Cardiac muscle cell (in vitro differentiated cells and primary cell): ENCODE measurements at places on chromosomes 4 and X. TPM values are rescaled to one million over a fixed set of nuclear protein-coding genes. Genes with fewer than 3 reads are reported as not detected.

The NDST3 gene
- total RNA-seq: 0.18 and 0.24 TPM in 2 replicates

GRCh38 chr4:87209182-87209581, 11.2 kb downstream of the KLHL8 start:
- no peak overlapping the region for H3K4me3 ChIP-seq
- DNase-seq: no peak
- no peaks in the 10 kb centered on the region for H3K27me3 ChIP-seq
- no peak overlapping the region for H3K27ac ChIP-seq
- H3K36me3 ChIP-seq: no peaks in the 10 kb centered on the region

DNA sequence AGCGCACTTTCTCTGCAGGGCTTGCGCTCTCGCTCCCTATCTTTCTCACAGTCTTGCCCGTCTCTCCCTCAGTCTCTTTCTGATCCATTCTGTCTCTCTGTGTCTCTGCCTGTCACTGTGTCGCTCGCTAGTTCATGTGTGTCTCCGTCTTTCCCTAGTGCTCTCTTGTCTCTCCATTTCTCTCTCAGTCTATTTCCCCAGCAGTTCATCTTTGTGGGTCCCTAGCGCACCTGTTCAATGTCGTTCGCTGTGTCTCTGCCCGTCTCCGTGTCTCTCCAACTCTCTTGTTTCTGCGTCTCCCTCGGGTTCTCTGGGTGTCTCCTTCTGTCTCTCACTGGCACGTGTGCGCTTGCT, 1.5 kb downstream of the GPR101 start:
- H3K27ac ChIP-seq: no peak overlapping the region
- H3K27me3 ChIP-seq: peaks cover 94% of the 10 kb centered on the region

The MAGEA1 gene
- total RNA-seq: not detected in 2 replicates

- DNase-seq: peak; percentile 62
- H3K36me3 ChIP-seq: no peaks in the 10 kb centered on the region
- H3K4me3 ChIP-seq: no peak overlapping the region
- H3K27ac ChIP-seq: no peak overlapping the region
- H3K27me3 ChIP-seq: no peaks in the 10 kb centered on the region
Measured at GRCh38 chr4:150242820-150243458, 164.7 kb downstream of the DCLK2 start.

DNA sequence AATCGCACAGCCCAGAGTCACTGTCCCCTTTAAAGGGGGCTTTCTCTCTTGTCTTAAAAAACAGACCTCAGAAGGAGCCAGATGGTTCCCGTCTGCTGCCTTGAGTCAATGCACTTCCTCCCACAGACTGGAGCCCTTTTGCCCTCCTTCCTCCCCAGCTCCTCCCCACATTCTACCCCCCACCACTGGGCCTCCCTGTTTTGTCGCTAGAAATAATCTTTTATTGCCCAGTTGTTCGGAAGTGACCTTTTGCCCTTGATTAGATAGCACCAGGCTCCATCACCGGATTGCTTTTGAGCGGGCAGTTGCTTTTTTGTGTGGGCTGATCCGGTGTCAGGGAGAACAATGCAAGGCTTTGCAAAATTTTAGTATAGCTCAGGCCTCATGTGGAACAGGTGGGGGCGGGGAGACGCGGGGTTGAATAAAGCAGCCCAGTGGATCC, 47.7 kb downstream of the SPRY1 start:
- peaks cover 27% of the 10 kb centered on the region for H3K4me1 ChIP-seq
- peak overlapping the region; percentile 83 for H3K27ac ChIP-seq
- H3K4me3 ChIP-seq: no peak overlapping the region

DNA sequence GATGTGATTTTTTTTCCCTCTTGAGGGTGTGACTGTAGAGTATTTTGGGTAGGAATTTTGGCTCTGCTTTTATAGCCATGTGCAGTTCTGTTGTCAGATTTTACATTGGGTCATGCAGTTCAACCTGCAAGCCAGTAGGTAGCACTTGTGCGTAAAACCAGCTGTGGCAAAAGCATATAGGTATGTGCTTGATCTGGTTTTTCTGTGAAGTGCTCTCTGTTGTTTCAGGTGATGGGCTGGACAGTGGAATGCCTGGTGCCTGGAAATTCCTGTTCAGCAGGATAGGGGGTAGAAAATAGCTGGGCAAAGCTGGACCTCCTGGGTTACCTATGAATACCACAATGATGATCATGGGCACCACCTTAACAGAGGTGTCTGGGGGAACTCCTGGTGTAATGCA, 584.2 kb upstream of the PCDH10 start:
- no peak overlapping the region for H3K4me3 ChIP-seq
- H3K27me3 ChIP-seq: no peaks in the 10 kb centered on the region
- H3K27ac ChIP-seq: no peak overlapping the region
- no peaks in the 10 kb centered on the region for H3K36me3 ChIP-seq
- no peaks in the 10 kb centered on the region for H3K4me1 ChIP-seq

GRCh38 chr4:20445933-20446723, 194.4 kb downstream of the SLIT2 start:
- H3K36me3 ChIP-seq: no peaks in the 10 kb centered on the region
- peak; percentile 70 for DNase-seq
- H3K4me1 ChIP-seq: peaks cover 28% of the 10 kb centered on the region

The CLDN22 gene
- total RNA-seq: not detected in 2 replicates

DNA sequence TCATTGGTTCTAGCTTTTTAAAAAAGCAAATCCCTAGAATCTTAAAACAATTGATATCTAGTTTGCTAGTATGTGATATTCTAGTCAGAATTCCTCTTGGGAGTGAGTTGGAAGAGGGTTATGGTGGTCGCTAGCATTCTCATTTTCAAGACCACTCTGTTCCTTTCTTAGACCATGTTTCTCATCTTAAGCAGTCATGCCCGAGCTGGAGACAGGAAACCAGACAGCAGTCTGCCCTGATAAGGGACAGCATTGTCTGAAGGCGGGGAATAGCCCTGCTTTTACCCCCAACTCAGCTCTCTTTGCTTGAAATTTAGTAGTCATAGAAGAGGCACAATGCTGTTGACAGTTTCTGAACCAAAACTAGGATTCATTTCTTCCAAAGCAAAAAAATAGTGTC, 5.2 kb downstream of the KLF3 start:
- no peak overlapping the region for H3K27ac ChIP-seq
- DNase-seq: no peak
- H3K36me3 ChIP-seq: no peaks in the 10 kb centered on the region
- H3K4me3 ChIP-seq: no peak overlapping the region

DNA sequence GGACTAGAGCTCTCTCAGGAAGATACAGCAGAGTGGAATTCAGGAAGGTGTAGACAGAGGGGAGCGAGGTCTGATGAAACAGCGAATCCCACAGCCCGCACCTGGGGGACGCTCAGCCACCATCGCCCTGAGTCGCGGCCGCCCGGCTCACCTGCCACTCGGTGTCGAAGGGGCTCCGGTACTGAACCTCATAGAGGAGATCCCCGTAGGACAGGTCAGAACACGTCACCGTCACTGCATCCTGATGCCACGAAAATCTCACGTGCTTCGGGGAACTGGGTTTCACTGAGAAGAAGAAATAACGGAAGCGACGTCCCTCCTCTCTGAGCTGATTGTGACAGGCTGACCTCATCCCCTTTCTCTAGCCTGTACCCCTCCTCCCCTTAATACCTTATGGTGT, 10.2 kb downstream of the CRLF2 start:
- no peak for DNase-seq
- no peaks in the 10 kb centered on the region for H3K4me1 ChIP-seq
- H3K27me3 ChIP-seq: no peaks in the 10 kb centered on the region
- H3K4me3 ChIP-seq: no peak overlapping the region
- no peak overlapping the region for H3K27ac ChIP-seq

GRCh38 chrX:133402042-133402453, 13.2 kb downstream of the GPC4 start:
- H3K4me3 ChIP-seq: no peak overlapping the region
- H3K27me3 ChIP-seq: no peaks in the 10 kb centered on the region
- H3K4me1 ChIP-seq: peaks cover 5% of the 10 kb centered on the region
- H3K36me3 ChIP-seq: no peaks in the 10 kb centered on the region

DNA sequence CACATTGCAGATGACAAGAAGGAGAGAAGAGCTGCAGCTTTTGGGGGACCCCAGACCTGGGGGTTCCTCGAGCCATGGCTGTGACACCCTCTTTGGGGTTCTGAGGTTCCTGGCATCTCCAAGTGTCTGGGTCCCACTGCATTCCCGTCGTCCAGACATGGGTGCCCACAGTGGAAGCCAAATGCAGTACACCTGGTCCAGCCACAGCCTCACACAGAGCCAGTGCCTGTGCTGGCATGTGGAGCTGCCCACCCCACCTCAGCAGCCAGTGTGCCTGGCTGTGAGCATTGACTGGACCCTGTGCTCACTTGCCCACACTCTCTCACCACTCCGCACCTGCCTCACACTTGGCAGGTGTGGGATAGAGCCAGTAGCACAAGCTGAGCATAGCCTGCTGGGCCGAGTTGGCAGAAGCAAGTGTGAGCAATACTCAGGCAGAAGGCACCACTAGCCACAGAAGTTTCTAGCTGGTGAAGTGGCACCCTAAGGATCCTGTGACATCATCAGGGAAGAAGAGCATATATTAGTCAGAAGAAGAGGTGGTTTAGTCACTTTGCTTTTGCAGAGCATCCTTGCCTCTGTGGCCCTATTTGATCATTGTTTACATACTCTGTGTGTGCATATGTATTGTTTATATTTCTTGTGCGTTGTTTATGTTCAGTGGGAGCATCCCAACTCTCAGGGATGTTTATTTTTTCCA, 65.0 kb upstream of the MAGEB2 start:
- no peak for DNase-seq
- H3K27ac ChIP-seq: no peak overlapping the region
- H3K4me1 ChIP-seq: peaks cover 11% of the 10 kb centered on the region
- H3K27me3 ChIP-seq: no peaks in the 10 kb centered on the region

DNA sequence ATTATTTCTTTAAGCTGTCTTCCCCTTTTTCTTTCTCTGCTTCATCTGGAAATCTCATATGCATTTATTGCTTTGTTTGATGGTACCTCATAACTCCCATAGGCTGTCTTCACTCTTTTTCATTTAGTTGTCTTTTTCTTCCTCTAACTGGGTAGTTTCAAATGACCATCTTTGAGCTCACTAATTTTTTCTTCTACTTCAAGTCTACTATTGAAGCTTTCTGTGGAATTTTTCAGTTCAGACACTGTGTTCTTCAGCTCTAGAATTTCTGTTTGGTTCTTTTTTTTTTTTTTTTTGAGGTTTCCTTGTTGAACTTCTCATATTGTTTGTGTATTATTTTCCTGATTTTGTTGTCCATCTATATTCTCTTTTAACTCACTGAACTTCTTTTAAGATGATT, 23.0 kb downstream of the CASK start:
- no peaks in the 10 kb centered on the region for H3K4me1 ChIP-seq
- H3K27me3 ChIP-seq: no peaks in the 10 kb centered on the region
- no peak for DNase-seq
- H3K27ac ChIP-seq: no peak overlapping the region
- no peak overlapping the region for H3K4me3 ChIP-seq

The IQSEC2 gene
- 35.3 and 37.0 TPM in 2 replicates for total RNA-seq

DNA sequence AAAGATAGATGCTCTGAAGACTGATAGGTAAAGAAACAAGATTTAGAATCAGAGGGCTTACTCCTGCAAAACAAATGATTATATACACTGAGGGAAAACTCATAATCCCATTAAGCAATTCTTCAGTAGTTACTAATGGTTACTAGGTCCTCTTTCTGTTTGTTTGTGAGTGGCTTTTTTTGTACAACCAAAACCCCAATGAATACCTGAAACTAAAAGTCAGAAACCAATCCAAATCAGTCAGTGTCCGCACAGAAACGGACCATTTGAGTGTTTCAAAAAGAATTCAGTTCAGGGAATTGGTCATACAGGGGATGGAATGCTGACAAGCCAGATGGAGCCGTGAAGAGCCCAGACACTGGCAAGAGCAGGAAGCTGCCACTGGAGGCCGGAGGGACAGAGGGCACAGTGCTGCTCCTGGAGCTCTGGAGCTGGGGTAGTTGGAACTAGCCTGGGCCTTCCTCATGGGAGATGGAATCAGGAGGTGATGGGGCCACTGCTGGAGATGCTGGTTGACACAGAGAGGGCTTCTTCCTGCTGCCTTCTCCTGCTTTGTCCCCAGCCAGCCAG, 31.9 kb downstream of the SETD7 start:
- peaks cover 44% of the 10 kb centered on the region for H3K36me3 ChIP-seq
- H3K27me3 ChIP-seq: no peaks in the 10 kb centered on the region
- H3K4me1 ChIP-seq: no peaks in the 10 kb centered on the region
- H3K4me3 ChIP-seq: no peak overlapping the region
- no peak overlapping the region for H3K27ac ChIP-seq

DNA sequence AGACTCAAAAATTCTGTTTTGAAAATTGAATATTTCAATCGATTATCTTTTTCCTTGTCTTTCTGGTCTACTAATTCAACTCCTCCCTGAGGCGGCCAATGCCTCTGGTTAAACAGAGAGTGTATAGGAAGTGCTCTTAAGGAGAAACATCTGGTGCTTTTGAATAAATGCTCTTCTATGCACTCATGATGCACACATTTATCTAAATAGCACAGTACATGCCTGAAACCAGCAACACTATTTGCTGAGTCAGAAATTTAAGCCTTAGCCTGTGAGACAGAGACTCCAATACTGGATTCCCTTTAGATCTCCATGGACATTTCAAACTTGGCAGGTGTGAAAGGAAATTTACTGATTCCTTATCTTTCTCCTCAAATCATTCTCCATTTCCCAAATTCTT, 118.6 kb downstream of the SLIT2 start:
- peak overlapping the region; percentile 60 for H3K27ac ChIP-seq
- no peak overlapping the region for H3K4me3 ChIP-seq
- peaks cover 32% of the 10 kb centered on the region for H3K4me1 ChIP-seq
- H3K27me3 ChIP-seq: no peaks in the 10 kb centered on the region

The FAM47A gene
- total RNA-seq: not detected in 2 replicates

DNA sequence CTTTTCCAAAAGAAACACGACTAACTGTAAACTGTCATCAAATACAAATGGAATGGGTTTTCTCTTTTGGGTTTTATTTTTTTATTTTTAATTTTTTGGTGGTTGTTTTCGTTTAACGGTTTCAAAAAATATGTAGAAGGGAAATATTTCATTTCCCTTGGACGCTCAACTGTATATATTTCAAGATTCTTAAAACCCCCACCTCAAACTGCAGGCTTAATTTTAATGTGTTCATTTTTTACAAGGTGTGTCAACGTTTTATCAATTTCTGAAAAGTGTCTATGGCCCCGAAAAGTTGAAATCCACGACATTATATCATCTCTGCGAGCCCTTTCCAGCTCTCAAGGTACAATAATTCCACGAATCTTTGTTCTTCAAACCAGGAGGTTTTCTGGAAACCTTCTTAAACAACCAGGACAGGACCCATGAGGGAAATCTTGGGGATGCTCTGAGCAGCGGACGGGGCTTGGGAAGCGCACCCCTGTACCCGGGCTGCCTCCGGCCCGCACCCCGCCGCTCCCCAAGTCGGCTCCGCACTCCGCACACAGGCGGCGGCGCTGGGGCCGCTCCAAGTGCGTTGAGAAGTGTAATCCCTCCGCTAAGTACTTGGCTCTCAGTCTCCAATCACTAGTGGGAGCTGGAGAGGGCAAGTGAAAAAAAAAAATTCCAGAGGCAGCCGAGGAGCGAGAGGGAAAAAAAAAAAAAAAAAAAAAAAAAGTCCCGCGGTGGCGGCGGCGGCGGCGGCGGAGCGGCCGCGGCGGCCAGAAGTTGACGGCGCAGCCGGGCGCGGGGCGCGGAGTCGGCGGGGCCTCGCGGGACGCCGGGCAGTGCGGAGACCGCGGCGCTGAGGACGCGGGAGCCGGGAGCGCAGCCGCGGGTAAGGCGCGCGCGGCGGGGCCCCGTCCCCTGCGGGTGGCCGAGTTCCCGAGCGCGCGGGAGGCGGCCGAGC, at the start of gene BMPR1B:
Gene BMPR1B, plus strand, starts transcription at position 764 of the 949 bp plus-strand sequence. CDS start 346,470 bp downstream, outside the sequence.
- no peaks in the 10 kb centered on the region for H3K4me1 ChIP-seq
- H3K27ac ChIP-seq: no peak within 1 kb of the TSS
- H3K27me3 ChIP-seq: peaks cover 95% of the 10 kb centered on the region
- no peaks in the 10 kb centered on the region for H3K36me3 ChIP-seq
- peak; percentile 74 for DNase-seq

GRCh38 chrX:72693477-72693876, 20.6 kb downstream of the PHKA1 start:
- no peak for DNase-seq
- H3K4me1 ChIP-seq: no peaks in the 10 kb centered on the region
- H3K27ac ChIP-seq: no peak overlapping the region
- H3K4me3 ChIP-seq: no peak overlapping the region
- no peaks in the 10 kb centered on the region for H3K27me3 ChIP-seq
